ENCODE measurements at places on chromosomes 6 and 20. TPM values are rescaled to one million over a fixed set of nuclear protein-coding genes. Genes with fewer than 3 reads are reported as not detected.

POLR3F gene
- total RNA-seq = 9.7 TPM

BANF2 gene
- total RNA-seq = not detected

ZGPAT gene
- 29.4 TPM for total RNA-seq

DNA sequence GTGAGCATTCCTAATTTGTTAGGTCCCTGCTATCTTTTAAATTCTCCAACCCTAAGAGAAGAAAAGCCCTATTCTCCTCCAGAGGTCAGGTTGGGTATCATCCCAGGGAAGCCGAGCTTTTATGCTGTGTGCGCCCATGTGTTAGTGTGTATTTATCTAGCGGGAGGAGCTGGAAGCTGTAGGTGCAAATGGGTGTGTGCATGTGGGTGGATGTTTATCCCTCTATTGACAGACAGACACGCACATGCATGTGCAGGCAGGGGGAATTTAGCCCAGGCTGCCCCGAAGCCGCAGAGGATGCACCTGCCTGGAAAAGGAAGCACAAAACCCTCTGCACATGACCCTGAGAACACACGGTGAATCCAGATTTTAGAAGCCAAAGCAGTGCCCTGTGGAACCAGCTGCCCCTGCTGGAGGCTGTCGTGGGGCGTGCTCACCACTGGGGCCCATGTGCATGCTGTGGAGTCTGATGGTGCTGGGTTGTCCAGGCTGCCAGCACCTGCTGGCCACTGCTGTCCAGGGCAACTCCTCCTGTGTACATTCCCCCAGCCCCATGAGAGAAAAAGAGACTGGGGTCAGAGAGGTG lies 397.5 kb downstream of the TAF4 start:
- DNase-seq = no peak
